ENCODE measurements at places on chromosomes 11 and 22. TPM values are rescaled to one million over a fixed set of nuclear protein-coding genes. Genes with fewer than 3 reads are reported as not detected.

DNA sequence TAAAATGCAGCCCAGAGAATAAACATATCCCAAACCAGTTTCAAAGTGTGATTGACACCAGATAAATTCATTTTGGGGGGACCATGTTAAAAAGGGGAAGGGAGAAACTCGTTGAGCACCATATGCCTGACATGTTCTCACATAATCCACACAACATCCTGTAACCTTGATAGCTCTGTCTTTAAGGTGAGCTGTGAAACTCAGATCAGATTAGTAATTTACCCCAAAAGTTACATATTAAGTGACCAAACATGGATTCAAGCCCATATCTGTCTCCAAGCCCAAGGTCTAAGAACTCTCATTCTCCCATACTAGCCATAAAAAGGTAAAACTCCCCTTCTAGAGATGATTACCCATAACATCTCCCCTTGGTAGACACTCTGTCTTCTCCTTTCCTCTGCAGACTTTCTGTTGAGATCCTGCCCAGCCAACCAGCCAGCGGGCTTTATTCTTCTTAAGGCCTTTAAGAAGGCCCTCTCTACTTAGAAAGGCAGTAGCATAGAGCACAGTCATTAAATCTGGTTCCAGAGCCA, 150.7 kb downstream of the CCDC34 start:
- no peaks in the 10 kb centered on the region for H3K27me3 ChIP-seq
- peaks cover 14% of the 10 kb centered on the region for H3K4me1 ChIP-seq
- no peak overlapping the region for H3K4me3 ChIP-seq

- H3K27ac ChIP-seq: no peak overlapping the region
- no peaks in the 10 kb centered on the region for H3K4me1 ChIP-seq
- no peaks in the 10 kb centered on the region for H3K27me3 ChIP-seq
- H3K4me3 ChIP-seq: no peak overlapping the region
- no peaks in the 10 kb centered on the region for H3K36me3 ChIP-seq
These were observed 1451.2 kb downstream of the BRD1 start for GRCh38 chr22:48376428-48376827.

DNA sequence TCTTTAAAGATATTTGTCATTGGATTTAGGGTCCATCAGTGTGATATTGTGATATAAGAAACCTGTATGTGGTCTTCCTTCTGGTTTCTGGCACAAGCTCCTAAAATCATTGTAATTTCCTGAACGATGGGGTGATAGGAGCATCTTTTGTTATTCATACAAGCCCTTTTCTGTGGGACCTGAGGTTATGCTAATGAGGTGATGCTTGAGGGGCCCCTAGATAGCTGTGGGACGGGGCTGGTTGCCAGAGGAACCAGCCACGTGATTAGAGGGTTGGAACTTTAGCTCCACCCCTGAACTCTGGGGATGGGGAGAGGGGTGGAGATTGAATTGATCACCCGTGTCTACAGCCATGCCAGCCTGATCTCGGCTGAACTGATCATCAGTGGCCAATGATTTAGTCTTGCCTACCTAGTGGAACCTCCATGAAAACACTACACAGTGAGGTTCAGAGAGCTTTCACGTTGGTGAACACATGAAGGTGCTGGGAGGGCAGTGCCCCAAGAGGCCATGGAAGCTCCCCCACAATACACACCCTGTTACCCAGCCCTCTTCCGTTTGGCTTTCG, 62.8 kb downstream of the BCR start:
- H3K4me3 ChIP-seq: no peak overlapping the region
- H3K4me1 ChIP-seq: peaks cover 64% of the 10 kb centered on the region
- peak; percentile 75 for DNase-seq
- no peaks in the 10 kb centered on the region for H3K27me3 ChIP-seq

- H3K27ac ChIP-seq: no peak overlapping the region
- H3K4me1 ChIP-seq: no peaks in the 10 kb centered on the region
- H3K4me3 ChIP-seq: no peak overlapping the region
- no peaks in the 10 kb centered on the region for H3K36me3 ChIP-seq
- no peaks in the 10 kb centered on the region for H3K27me3 ChIP-seq
These were observed 2.4 kb downstream of the LARGE1 start for GRCh38 chr22:33917744-33918406.

DNA sequence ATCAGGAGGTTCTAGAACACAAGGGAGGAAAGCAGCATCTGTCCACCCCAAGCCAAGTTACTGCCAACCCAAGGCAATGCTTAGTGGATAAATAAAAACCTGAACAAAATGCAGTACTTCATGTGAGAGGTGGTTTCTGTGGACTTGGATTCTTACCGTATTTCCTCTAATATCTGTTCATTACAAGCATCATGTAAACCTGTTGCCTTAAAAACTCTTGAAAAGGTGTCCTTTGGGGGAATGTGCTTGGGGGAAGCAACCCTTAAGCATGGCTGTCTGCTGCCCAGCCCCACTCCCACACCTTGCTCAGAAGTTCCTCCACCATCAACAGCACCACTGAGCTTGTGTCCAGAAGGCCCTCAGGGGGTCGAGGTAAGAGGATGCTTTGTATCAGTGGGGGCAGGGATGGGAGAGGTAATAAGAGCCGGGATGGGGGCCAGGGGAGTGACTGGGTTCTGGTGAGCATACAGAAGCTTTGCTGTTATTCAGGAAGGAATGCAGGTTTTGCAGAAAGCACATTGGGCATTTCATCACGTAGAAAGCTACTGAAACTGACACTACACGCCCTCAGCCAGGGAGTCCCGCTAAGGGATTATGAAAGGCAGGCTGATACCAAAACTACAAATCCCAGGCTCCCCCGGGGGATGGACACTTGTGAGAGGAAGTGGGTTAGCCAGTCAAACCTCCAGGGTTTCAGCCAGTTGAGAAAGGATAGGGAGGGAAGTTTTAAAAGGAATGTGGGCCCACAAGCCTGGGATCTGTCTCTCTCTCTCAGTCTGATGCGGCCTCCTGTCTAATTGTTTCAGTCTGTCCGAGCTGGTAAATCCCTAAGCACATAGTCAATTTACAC, 52.0 kb downstream of the KCNJ1 start:
- peak; percentile 86 for DNase-seq
- H3K4me3 ChIP-seq: no peak overlapping the region
- H3K4me1 ChIP-seq: no peaks in the 10 kb centered on the region

DNA sequence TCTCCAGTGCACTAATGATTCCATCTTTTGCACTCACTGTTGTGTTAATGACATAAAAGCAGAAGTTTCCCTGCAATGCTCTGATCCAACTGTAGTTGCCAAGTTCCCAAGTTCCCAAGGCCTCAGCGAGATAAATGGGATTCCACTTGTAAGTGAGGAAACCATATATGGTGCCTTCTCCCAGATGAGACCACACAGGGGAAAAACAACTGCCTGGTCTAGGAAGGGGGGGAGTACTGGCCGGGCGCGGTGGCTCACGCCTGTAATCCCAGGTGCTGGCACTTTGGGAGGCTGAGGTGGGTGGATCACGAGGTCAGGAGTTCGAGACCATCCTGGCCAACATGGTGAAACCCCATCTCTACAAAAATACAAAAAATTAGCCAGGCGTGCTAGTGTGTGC, 23.3 kb upstream of the RELA start:
- no peak overlapping the region for H3K4me3 ChIP-seq
- no peaks in the 10 kb centered on the region for H3K36me3 ChIP-seq
- no peak for DNase-seq
- no peaks in the 10 kb centered on the region for H3K4me1 ChIP-seq
- no peaks in the 10 kb centered on the region for H3K27me3 ChIP-seq

DNA sequence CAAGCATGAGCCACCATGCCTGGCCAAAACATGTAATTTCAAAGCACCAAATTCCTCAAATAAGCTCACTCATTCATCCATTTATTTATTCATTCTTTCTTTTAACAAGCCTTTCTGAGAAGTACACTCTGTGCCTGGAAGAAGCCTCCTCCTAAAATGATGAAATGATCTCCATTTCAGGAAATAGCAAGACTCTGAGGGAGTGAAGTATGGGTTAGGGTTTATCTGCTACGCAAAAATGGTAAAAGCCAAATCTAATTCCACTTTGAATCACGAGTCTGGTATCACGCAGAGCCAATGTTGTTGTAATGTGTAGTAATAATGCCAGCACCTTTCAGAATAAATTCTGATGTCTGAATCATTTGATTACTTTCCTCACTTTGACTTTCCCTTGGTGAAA, 1041.8 kb downstream of the LRRC4C start:
- DNase-seq: no peak
- no peaks in the 10 kb centered on the region for H3K4me1 ChIP-seq
- no peaks in the 10 kb centered on the region for H3K36me3 ChIP-seq
- H3K27ac ChIP-seq: no peak overlapping the region

DNA sequence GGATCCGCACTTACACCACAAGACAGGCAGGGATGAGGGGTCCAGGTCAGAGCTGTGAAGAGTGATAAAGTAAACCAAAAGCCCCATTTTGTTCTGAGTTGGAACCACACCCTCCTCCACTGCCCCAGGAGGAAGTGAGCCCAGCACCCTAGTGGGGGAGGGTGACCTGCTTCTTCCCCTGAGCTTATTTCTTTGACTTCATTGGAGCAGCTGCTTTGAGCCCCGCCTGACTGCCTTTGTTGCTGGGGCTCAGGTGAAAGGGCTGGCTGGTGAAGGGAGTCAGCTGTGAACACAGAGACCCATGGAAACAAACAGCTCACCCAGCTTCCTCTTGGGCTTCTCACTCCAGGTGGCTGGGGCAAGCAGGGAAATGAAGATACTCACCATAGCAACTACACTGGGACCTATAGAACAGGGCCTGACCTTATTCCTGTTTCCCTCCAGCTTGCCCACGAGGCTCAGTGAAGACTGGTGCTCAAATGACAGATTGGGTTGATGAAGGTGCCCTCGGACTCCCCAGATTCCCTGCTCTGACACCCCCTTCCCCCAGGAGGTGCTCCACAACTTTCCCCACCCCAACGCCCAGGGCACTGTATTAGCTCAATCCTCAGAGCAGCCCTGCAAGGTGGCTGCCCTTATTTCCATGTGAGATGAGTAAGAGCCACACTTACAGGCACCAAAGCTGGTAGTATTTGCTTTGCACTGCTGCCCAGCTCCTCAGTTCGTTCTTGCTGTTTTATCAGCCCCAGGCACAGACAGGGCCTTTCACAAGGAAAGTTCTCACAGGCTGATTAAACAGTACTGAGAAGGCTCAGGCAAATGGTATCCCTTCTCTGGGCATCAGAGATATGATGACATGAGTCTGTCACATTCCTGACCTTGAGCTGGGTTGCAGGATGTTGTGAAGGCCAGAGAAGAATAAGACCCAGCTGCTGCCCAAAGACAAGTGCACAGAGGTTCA, 2.4 kb downstream of the UCP2 start:
- peak; percentile 52 for DNase-seq
- H3K27me3 ChIP-seq: no peaks in the 10 kb centered on the region
- peaks cover 22% of the 10 kb centered on the region for H3K36me3 ChIP-seq
- H3K4me1 ChIP-seq: peaks cover 15% of the 10 kb centered on the region
- no peak overlapping the region for H3K4me3 ChIP-seq

DNA sequence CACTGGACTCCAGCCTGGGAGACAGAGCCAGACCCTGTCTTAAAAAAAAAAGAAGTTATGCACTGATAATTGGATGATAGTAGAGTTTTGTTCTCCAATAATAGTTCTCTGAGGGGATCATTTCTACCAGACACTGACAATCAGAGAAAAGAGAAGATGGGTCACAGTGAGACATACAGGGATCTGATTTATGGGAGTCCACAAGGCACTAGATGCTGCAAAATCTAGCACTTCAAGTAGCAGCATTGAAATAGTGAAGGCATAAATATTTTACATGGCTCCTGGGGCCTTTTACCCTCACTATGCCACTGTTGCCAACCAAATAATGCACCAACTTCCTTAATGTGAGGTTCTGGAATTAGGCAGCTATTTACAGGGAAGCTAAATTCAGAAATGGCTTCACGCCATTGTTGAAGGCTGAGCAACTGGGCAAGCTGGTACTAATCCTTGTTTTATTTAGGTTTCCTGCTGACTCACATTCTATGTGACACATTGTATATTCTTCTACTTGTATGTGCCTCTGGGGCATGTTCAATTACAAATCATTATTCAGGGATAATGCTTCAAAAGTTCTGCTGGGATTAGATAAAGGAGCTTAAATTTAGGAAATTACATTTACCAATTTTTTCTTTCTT, 38.2 kb upstream of the ABTB2 start:
- H3K4me1 ChIP-seq: no peaks in the 10 kb centered on the region
- no peaks in the 10 kb centered on the region for H3K36me3 ChIP-seq
- H3K27me3 ChIP-seq: no peaks in the 10 kb centered on the region
- no peak overlapping the region for H3K27ac ChIP-seq
- no peak for DNase-seq

DNA sequence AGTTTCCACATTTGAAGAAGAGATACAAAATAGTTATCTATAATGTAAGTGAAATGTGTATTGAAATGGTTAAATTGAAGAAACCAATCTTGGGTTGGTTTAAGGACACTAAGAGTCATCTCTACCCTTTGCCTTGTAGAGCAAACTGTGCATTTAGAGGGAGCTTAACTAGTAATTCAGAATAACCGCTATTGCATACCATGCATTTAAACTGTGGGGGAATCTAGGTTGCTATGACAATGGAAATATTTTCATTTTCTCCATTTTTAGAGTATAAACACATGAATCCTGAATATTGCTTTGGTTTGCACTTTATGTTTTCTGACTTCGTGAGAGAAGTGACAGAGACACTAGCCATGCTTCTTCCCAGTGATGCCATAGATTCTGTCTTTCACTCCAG, 39.7 kb downstream of the FAT3 start:
- H3K27me3 ChIP-seq: no peaks in the 10 kb centered on the region
- no peak overlapping the region for H3K27ac ChIP-seq
- DNase-seq: no peak

GRCh38 chr11:74754507-74755252, 6.0 kb downstream of the RNF169 start:
- H3K27ac ChIP-seq: no peak overlapping the region
- H3K36me3 ChIP-seq: no peaks in the 10 kb centered on the region
- no peak for DNase-seq

DNA sequence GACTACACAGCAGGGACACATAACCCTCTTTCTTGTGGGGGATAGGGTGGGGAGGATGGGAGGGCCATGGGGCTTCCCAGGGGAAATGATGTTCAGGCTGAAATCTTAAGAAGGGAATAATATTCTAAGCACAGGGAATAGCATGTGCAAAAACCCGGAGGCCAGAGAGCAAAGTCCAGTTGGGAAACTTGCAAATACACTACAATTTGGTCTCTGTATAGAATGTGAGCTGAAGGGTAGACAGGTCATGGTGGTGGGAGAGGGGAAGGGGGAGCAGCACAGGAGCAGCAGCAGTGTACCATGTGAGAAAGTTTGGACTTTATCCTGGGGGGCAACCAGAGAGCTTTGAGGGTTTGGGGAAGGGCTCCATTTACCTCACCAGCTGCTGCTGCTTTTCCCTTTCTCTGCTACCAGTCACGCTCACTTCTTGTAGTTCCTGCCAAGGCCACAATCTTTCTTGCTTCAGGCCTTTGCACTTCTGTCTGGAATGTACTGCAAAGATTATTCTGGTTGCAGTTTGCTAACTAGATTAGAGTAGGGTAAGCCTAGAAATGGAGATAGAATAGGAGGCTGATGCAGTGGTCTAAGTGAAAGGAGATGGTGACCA, 43.0 kb downstream of the KREMEN1 start:
- no peak for DNase-seq
- no peaks in the 10 kb centered on the region for H3K36me3 ChIP-seq
- peak overlapping the region; percentile 87 for H3K27ac ChIP-seq
- H3K27me3 ChIP-seq: no peaks in the 10 kb centered on the region

The SLC43A1 gene
- 71.7 TPM for total RNA-seq

The INS gene
- total RNA-seq: not detected

Measured in Caco-2 (cell line).